ENCODE measurements at places on chromosomes 2 and 18. TPM values are rescaled to one million over a fixed set of nuclear protein-coding genes. Genes with fewer than 3 reads are reported as not detected.

The RIF1 gene
- 38.6 TPM for total RNA-seq

The ORMDL1 gene
- total RNA-seq = 47.4 TPM

The ALKAL2 gene
- total RNA-seq = 1.1 TPM

The GLS gene
- 93.2 TPM for total RNA-seq

DNA sequence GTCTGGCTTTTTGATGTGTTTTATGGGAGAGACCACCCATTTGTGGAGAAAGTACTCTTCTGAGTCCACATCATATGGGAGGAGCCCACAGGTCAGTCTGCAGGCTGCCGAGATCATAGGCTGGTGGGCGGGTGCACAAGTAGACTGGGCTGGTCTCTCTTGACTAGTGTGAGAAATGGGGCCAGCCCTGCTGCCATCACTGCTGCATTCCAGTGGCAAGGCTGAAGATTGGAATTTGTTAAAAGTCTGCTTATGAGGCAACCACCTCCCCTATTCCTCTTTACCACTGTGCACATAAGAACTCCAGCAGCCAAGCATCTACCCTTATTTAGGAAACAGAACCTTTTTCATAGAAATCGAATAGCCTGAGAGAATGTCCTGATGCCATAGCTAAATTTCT, 200.7 kb downstream of the DIS3L2 start:
- DNase-seq = no peak

DNA sequence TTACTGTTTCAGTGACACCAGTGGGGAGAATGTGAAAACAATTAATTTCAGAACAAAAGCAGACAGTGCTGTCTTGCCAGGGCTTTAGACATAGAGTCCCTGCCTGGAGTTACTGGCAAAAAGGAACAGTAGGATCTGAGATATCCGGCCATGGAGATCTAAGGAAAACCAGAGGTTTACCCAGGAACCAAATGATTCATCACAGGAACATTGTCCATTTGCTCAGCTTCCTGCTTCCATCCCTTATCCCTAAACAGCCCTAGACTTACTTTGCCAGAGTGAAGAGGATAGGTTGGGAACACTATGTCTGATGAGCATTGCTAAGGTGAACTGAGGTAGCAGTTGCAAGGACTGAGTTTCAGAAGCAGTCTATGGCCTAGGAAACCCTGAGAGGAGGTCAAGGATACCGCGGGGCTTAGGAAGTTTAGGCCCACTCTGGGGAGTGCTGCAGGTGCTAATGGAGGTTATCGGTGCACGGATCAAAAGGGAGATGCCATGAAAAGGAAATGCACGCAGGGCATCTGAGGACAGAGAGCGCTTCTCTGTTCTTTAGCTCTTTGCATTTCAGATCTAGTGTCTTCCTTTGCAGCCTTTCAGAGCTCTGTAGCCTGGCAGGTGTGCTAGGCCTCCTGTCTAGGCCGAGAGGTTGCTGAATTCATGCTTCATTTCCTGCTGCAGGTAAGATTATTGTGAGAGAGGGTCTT, 223.9 kb downstream of the CDCA7 start:
- DNase-seq = no peak

GRCh38 chr2:220880623-220881596, 691.2 kb downstream of the EPHA4 start:
- DNase-seq = peak; percentile 23

DNA sequence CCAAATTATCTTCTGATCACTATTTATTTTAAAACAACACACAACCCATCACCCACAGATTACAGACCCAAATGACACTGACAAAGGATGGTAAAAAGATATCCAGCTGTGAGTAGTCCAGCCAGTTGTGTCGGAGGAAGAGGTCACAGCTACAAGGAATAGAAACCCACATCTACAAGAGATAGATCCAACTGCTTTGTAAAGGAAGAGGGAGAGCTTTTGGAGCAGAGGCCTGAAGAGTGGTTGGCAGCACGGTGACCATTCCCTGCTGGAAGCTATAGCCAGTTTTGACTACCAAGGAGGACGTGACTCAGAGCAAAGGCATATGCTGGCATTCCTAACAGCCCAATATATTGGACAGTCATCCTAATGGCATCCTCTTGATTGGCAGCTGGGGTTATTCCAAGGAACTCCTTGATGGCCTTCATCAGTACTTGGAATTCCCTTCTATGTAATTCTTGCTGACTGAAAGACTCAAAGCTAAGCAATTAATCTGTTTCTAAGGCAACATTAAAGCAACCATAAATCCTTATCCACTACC, 17.1 kb downstream of the SLC8A1 start:
- no peak for DNase-seq

- DNase-seq = peak; percentile 64
Observed at GRCh38 chr2:23585273-23586170, 200.5 kb downstream of the KLHL29 start.

Data from muscle of leg (tissue), 16 donors.